T-helper 1 cell (primary cell): ENCODE measurements at places on chromosomes 3 and 15.

- no peak for DNase-seq
These were observed 121.5 kb downstream of the PTPRG start for GRCh38 chr3:61682671-61683548.

GRCh38 chr3:148718982-148719862 lies 21.5 kb downstream of the AGTR1 start:
- DNase-seq: no peak

GRCh38 chr3:42509111-42509510 lies 6.7 kb downstream of the VIPR1 start:
- DNase-seq: no peak

DNA sequence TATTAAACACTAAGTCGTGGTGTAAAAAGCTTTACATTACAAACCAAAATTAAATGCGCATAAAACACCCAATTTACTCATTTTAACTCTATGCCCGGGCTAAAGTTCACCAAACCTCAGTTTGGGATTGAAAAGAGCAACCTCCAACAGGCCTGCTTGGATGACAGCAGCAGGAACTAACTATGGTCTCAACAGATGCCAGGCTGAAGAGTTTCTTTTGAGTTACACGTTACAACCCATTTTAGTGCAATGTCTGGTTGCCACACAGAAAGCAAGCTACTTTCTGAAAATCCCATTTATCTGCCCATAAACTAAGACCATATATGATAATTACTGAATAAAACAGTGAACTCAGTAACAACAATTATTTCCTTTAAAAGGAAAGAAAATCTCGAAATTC lies 2.2 kb downstream of the SATB1 start:
- no peak for DNase-seq

DNA sequence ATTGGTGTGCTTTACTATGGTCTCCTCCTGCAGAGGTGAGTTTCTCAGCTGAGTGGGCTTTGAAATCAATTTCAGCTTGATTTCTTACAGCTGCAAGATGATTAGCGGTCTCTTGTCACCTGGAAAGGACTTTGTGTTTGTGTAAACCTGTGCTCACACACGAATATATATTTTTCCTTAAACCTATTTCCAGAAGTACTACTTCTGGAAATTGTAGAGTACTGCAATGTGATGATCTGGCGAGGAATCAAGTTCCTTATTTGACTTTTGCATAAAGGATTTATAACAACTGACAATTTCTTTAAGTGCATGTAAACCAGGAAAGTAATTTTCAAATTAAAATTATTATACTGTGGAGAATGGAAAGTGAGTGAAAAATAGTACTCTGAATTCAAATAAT lies 2.1 kb downstream of the MCTP2 start:
- no peak for DNase-seq
